SK-N-MC (cell line): ENCODE measurements at places on chromosomes 2 and 18.
A peak's percentile ranks its signal among the peaks of the same experiment; 100 is the strongest.

GRCh38 chr2:219417374-219417773 is 803 bp upstream of the DES start:
- no peak for DNase-seq

GRCh38 chr18:9804517-9805104 is 81.2 kb upstream of the TXNDC2 start:
- no peak for DNase-seq

GRCh38 chr2:125644257-125644656 is 1011.7 kb upstream of the GYPC start:
- no peak for DNase-seq

GRCh38 chr18:3449512-3450011 is 410 bp upstream of the TGIF1 start:
- no peak for DNase-seq

GRCh38 chr2:219249203-219249980 is 3.7 kb upstream of the TUBA4B start:
- DNase-seq, result peak; percentile 20

DNA sequence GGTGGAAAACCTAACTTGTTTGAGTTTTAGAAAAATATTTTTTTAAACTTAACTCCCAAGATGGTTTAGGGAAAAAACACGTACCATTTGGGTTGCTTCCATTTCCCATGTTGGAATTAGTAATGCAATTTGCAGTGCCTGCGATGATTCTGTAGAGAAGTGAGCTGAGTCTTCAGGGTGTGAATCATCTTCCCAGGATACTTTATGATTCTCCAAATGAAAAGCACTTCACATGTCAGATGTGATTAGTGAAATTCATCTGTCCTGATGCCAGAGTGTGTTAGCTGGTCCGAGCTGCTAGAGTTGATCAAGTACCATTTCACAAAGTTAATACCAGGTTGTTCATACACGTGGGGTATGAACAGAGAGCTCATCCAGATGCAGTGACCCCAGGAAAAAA is 59.1 kb downstream of the ACOXL start:
- DNase-seq, result no peak

DNA sequence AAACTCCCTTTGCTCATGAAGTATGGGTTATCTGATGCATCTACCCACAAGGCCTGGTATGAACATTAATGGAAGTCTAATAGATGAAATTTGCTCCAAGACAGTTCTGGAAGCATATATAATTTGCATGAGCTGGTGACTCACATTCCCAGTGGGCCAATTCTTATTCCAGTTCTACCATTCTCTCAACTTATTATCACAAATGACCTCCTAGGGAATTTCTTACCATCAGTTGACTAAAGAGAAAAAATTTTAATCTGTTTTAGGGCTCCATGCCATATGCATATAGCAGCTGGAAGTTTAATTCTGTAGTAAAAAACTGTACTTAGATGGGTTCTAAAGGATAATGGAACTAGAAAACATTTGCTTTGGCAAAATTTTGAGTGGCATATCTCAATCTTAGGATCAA is 165.2 kb upstream of the COL3A1 start:
- no peak for DNase-seq

DNA sequence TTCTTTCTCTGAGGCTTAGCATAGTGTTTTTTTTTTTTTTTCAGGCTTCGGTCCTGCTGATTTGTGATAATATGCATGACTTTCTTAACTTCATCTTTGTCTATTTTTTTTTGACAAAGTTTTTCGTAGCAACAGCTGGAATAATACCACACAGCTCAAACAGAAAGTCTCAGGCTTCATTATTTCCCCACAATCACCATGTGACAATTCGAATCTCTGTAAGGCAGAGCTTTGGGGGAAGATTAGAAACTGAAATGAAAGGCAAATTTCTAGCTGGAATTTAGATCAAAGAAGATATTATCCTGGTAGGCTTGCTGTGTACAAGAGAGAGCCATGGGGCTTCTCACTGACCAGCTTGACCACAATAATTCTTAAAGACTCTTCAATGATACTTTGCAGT is 12.2 kb upstream of the CD28 start:
- no peak for DNase-seq

DNA sequence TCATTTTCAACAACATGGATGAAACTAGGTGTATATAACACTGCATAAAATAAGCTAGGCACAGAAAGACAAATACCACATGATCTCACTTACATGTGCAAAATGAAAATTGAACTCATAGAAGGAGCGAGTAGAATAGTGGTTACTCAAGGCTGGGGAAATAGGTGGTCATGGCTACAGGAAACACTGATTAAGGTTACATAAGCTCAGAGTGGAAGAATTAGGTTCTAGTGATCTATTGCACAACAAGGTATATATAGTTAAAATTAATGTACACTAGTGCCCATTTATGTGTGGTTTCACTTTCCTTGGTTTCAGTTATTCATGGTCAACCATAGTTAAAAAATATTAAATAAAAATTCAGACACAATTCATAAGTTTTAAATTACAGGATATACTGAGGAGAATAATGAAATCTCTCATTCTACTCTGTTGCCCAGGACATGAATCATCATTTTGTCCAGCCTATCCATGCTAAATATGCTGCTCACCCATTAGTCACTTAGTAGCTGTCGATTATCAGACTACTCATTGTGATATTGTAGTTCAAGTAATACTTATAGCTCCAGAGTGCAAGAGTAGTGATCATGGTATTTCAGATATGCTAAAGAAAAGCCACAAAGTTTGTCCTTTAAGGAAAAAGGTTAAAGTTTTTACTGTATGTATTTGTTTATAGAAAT is 1530.9 kb upstream of the LRRTM1 start:
- DNase-seq, result no peak

DNA sequence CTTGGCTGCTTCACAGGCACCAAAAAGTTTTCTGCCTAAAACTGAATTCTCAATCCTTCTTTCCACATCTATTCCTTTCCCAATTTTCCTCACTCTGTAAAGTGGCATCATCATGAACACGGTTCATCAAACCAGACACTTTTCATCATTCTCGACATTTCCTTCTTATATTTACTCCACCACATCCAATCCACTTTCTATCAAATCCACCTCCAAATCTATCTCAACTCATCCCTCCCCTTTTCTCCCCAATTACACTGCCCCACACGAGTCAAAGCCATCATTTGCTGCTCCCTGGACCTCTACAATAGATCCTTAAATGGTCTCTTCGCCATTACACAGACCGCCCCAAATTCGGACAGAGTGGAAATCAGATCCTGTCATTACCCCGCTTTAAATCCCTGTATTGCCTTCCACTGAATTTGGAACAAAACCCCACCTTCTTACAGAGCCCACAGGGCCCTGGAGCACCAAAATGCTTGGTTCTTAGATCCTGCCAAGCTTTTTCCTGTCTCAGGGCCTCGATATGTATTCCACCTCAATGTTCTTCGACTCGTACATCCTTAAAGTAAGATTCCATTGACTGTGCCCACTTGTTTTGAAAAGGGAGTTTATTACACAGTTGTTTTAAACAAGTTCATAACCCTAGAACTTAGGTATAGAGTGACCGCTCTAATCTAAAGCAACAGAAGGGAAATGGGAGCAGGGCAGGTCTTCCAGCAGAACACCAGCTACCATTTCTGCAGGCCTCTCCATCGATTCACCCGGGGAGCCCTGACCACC is 856 bp downstream of the ACAA2 start:
- no peak for DNase-seq

- no peak for DNase-seq
Measured at GRCh38 chr18:23596183-23596582, 9.9 kb upstream of the NPC1 start.

DNA sequence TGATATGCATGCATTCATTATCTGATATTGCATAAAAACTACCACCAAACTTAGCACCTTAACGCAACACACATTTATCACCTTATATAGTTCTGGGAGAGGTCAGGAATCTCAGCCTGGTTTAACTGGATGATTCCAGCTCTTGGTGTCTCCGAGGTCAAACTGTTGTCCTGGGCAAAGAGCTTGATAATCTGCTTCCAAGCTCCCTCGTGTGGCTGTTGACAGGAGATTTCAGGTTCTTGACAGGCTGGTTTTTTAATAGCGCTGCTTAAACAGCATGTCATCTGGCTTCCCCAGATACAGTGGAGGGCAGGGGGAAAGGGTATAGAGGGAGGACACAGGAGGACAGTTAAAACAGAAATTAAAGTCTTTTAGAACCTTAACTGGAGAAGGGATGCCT is 785.0 kb downstream of the CNTNAP5 start:
- DNase-seq, result no peak

- DNase-seq, result no peak
Measured at GRCh38 chr2:24920098-24920808, at the start of gene ADCY3. Gene ADCY3, minus strand, starts transcription at chr2:24920237. Its CDS starts 1,250 bp downstream, at chr2:24918987.

GRCh38 chr18:62249478-62250097 is 62.5 kb downstream of the RELCH start:
- DNase-seq, result peak; percentile 64

DNA sequence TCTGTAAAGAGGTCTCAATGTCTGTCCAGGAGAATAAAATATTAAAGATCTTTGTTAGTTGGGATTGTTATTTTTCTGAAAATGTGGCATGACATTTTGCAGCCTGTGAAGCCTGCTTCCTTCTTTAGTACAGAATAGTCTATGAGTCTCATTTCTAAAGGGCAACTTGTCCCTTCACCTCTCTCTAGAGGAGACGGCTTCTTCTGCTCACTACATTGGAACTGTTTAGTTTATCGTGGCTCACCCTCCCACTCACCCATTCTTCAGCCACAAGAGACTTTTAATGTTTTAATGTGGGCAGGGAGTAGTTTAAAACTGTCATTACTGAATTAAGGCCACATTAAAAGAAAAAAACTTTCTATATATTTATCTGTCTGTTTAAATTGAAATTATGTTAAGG is 161.0 kb downstream of the BARD1 start:
- DNase-seq, result no peak

DNA sequence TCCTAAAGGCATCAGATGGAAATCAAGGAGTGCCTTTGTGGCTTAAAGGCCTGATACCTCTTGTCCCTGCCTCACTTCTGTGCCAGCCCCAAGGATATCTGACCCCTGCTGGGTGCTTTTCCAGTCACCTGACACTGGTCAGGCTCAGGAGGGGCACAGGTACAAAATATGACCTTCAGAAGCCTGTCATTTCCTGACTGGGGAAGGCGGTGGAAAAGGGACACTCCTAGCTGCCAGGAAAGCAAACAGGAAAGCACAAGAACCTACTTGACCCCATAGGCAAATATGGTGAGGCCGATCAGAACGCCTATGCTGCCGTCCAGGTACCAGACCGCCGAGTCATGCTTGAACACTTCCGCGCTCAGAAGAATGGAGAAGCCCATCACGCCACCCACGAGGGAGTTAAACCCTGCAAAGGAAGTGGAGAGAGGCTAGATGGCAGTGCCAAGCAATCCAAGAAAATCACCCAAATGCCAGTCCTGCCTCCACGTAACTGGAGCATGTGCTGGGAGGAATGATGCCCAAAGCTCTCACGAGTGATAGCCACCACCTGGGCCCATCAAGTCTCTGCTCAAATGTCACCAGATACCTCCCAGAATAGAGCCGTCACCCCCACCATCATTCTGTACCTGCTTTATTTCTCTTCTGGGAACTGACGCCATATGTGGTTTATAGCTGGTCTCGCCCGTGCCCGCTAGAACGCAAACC is 204.0 kb downstream of the MGAT5 start:
- no peak for DNase-seq

DNA sequence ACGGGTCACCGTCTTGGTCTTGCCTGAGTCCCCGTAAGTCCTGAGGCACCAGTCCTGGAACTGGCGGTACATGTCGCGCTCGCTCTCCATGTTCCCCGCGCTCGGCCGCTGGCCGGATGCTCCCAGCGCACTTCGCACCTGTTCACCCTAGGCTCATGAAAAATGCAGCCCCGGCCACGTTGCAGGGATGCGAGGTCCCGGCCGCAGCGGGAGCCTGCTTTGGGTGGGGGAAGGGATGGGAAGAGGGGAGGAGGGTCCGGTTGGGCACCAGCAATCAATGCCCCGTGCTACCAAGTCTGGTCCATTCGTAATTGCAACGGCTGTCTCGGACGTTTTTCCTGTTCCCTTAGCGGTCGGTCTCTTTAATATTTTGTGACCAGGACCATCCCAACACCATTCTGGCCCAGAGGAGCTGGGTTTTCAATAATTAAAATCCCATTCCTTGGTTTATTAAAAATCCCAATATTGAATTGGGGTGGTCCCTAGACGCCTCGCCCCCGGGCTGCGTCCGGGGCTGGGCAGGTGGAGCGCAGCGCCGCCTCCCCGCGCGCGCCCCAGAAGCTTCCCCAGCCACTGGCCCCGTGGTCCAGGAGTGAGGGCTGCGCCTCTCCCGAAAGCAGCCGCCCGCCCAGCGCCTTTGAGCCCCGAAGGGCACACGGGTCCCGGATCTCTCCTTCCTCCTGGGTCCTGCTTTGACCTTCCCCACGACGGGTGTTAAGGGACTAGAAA is 1.4 kb downstream of the NOL4 start:
- DNase-seq, result no peak

- no peak for DNase-seq
Measured at GRCh38 chr2:61707984-61708852, 145.6 kb downstream of the FAM161A start.

- DNase-seq, result no peak
Measured at GRCh38 chr18:43061816-43062215, 53.7 kb downstream of the RIT2 start.

DNA sequence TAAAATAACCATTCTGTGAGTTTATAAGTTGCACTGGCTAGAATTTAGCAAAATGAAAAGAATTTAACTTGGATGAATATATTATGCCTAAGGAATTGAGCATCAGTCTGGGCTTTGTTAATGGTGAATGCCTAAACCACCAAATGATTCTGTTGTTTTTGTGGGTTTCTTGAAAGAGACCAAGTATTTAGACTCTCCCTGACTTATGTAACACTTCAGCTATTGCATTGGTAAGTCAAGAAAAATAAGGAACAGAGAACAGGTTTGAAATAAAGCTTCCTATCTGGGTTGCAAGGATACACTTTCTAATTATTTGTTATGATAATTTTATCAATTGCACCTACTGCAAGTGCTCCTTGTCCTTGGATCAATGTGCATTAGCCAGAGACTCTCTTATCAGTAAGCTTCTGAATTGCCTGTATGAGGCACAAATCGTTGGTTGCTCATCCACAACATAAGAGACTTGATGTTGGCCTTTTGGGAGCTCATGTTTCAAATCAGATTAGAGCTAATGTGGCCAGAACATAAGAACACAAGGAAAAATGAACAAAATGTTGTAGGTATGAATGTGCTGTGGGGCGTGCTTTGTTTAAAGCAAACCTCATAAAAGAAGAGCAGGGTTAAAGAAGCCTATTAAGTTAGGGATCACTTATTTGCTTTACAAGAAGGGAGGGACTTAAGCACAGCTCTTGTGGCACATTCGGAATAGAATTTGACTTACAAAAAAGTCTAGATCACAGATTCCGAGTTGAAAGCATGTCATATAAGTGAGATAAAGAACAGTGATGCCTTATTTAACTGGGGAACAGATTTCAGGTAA is 37.2 kb downstream of the PRKCE start:
- DNase-seq, result no peak
